ENCODE measurements at places on chromosomes 1 and 21.

GRCh38 chr1:33634143-33634542, 161.7 kb downstream of the ZSCAN20 start:
- no peak for DNase-seq

- DNase-seq: no peak
Observed at GRCh38 chr1:110798691-110799256, 74.2 kb upstream of the CD53 start.

GRCh38 chr21:41086569-41086968, 81.4 kb upstream of the BACE2 start:
- no peak for DNase-seq

- DNase-seq: no peak
Observed at GRCh38 chr1:149986486-149987296, 23.8 kb downstream of the OTUD7B start.

- no peak for DNase-seq
Observed at GRCh38 chr1:220696226-220696862, 6.2 kb downstream of the C1orf115 start.

GRCh38 chr1:40438391-40439015, 11.8 kb upstream of the ZFP69B start:
- DNase-seq: no peak
